ENCODE measurements at places on chromosomes 7 and 10.

DNA sequence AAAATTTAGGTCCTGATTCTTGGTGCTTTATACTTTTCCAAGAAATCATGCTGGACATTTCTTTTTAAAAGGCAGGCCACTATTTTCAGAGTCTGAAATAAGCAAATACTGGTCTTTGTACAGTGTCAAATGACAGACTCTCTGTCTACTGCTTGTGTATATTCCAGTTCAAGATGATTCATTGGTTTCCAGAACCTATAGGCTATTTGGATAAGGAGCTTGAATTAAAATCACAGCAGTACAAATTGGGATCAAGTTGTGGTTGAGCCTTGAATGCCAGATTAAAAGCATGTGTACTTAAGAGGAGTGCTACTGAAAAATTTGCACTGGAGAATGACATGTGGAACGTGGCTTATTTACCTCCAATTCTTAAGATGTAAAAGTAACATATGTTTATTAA, 10.7 kb downstream of the KMT2E start:
- no peak for DNase-seq

- DNase-seq: peak; percentile 85
Measured at GRCh38 chr10:22427101-22427500, 81.8 kb downstream of the SPAG6 start.

- DNase-seq: no peak
Measured at GRCh38 chr7:151229249-151229648, 2.2 kb upstream of the ABCF2 start.

- DNase-seq: no peak
Measured at GRCh38 chr7:3440509-3440908, 139.5 kb downstream of the SDK1 start.

DNA sequence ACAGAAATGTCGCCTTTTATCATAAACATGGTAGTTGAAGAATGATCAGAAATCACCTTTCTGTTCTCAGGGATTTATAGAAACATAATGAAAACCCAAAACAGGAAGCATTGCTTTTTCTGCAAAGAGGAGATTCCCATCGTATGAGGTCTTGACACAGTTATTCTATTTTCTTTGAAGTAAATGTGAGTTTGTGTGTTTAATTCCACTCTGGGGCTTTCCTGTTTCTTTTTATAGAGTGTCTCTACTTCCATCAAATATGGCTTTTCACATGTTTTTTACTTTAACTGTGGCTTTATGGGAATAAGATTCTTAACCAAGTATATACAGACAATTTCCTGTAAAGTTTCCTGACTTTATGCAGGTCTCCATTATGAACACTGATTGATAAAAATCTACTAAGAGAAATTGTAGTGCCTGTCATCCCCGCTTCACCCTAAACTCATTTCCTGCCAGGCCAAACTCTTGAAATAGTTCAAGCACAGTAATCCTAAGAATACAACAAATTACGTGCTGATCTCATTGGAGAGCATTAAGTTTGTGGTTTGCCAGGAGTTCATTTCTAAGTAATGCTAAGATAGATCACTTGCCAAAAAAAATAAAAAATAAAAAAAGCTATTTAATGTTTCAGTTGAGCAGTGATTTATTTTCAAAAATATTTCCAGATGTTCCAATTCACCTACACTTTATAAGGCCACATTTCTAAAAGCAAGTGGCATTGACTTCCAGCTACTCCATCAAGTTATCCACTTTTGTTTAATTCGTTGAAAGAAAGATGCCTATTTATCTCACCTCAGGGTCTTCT, 52.2 kb upstream of the SEC61G start:
- DNase-seq: no peak

- DNase-seq: no peak
Measured at GRCh38 chr10:62614389-62615157, 189.9 kb upstream of the ADO start.

DNA sequence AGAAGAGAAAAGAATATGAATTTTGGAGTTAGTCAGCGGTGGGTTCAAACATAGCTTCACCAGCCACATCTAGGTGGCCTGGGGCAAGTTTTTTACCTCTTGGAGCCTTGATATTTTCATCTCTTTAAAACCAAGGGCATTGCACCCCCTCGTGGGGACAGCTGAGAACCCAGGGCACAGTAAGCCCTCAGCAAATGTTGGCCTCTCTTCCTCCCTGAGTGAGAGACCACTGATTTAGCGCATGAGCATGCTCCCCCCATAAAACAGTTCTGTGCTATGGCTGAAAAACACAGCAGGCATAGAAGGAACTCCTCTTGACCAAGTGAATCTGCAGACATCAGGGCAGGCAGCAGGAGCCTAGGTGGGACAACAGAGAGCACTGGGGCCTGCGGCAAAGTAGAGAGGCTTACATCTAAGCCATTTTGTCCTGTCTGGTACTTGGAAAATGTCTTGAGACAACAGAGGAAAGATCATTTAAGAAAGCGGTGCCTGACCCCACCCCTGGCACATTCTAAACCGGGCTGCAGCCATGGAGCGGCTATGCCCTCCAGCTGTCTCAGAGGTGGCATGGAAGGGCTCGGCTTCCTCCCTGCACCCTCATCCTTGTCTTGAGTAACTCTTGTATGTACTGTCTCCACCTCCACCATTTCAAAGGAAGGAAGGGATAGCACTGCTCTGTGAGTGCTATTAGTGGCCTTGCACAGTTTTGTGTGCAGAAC, 94.7 kb downstream of the ARHGAP22 start:
- DNase-seq: no peak

- DNase-seq: no peak
Measured at GRCh38 chr10:89283936-89284475, 17.8 kb upstream of the IFIT2 start.

- no peak for DNase-seq
Measured at GRCh38 chr10:22742678-22743077, 28.3 kb upstream of the PIP4K2A start.

DNA sequence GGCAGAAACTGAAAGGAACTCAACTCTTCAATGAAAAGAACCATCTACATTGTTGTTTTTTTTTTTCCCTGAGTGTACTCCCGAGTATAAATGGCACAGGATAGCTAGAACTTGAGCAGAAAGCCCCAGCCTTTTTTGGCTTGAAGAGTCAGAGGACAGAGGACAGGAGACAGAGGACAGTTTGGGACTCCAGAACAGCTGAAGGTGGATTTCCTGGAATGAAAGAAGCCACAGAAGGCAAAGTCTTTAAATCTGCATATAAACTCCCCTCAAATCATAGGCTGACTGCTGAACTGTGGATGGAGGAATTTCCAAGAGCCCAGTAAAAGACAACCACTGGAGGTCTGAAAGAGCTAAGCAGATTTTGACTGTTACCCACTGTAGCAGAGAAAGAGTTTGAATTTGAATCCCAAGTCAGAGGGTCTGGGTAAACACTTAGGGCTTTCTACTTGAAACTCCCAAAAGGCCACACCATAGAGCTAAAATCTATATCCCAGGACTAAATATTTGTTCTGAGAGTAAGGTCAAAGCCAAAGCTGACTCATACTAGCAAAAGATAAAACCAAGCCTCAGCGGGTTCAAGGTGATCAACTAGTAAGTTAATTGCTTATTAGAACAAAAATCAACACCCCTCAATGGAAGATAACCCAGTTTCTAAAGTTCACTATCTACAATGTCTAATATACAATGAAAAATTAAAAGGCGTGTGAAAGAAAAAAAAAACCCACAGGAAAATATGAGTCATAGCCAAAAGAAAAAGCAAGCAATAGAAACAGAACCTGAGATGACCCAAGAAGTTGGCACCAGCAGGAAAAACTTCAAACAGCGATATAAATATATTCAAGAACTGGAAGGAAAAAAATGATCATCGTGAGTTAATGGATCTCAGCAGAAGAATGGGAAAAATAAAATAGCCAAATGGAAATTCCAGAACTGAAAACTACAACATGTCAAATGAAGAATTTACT, 1.8 kb upstream of the OPN1SW start:
- DNase-seq: no peak

DNA sequence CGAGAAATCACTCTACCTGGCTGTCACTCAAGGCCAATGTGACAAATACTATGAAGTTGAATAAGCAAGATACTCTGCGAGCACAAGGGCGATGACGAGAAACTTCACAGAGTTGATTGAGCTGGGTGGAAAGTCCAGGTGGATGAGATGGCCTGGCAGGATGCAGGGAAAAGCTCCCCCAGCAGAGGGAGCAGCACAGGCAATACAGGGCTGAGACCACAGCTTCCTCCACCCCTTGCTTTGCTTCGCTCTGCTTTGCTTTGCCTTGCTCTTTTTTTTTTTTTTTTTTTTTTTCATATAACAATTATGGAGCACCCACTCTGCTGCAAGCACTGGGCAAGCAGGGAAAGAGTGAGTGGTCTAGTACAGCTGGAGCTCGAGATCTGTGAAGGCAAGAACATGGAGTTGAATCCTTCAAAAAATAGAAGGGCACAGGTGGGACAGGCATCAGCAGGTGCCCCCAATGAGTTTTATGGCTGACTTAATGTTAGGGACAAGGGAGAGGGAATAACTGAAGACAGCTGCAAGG, 88.3 kb downstream of the CABCOCO1 start:
- peak; percentile 21 for DNase-seq

GRCh38 chr7:134814730-134815364, 35.4 kb downstream of the CALD1 start:
- no peak for DNase-seq

GRCh38 chr10:103800789-103801540, 54.4 kb downstream of the SH3PXD2A start:
- DNase-seq: no peak

DNA sequence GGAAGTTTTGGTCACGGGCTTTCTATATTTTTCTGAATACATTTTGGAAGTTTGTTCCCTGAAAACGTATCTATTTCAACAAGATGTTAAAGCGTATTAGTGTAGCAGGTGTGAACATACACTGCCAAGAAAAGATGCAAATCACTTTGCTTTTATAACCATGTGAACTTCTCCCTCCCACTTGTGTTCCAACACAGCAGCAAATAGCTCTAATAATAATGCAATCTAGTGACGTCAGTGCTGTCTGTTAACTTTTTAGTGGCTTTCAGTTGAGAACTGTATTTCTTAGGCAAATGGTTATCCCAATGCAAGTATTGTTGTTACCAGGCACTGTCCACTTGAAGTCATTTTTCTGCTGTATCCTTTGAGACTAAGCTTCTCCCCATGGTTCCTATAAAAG, 188.4 kb upstream of the IGFBP3 start:
- no peak for DNase-seq

DNA sequence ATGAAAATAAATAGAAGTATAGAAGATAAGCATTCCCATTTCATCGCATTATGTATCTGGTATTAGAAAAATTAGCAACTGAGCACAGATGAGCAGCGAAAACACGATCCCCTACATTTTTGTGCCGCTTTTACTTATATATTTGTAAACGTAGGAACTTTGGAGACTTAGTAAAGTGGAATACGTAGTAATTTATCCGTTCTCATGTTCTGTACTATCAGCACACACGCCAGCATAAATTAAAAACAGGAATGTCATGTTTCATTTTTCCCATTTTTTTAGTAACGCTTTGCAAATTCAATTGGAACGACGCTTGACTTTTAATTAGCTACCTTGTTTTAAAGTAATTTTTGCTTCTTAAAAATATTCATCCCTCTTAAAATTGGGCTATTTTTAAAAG, 2.4 kb downstream of the ZNRF2 start:
- DNase-seq: no peak

GRCh38 chr10:30751678-30752331, 122.3 kb upstream of the LYZL2 start:
- peak; percentile 34 for DNase-seq

DNA sequence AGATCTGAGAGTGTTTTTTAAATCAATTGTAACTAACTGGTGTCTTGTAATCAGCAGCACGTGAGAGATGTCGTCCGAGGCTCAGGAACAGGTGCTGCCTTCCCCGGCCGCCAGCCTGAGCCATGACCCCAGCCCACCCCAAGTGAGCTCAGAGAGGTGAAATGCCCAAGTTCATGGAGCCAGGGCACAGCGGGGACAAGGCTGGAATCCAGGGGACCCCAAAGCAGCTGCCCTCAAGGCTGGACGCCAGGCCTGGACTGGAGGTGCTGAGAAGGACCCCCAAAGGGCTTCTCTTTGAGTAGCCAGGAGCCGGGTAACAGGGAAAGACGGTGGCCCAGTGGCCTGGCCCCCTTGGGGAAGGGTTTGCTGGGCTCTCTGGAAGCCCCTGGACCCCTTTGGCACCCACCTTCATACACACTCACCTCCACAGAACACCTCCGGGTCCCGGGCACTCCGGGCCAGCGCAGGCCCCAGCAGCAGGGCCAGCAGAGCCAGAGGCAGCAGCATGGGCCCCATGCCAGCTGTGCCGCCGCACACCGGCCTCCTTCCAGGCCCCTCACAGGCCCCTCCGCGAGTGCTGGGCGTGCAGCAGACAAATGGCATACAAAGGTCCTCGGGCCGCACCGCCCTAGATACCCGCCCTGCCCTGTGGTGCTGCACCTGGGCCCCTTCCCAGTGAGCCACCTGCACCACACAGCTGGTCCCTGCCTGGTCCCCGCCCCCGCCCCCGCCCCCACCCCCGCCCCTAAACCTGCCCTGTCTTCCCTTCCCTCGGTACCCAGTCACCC, 24.0 kb upstream of the CNPY1 start:
- no peak for DNase-seq
